ENCODE measurements at places on chromosomes 4 and X.
A peak's percentile ranks its signal among the peaks of the same experiment; 100 is the strongest.

DNA sequence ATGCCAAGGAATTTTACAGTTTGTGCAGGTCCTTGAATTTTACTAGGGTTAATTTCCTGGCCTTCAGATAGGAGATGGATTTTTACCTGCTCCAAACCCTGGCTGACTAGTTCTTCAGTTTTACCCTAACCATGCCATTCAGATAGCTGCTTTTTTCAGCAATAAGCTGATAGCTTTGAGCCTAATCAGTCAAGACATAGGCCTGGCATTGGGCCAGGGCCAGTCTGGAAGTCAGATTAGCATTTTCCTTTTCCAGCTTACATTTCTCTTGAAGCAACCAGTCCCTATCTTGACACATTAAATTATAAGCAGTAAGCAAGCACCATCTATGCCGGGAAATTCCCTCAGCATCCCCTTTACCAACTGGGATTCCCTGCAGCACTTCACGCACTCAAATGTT, 177.1 kb downstream of the ADGRA3 start:
- no peak for DNase-seq

GRCh38 chr4:108763226-108763593, 357 bp upstream of the ETNPPL start:
- DNase-seq, result no peak

DNA sequence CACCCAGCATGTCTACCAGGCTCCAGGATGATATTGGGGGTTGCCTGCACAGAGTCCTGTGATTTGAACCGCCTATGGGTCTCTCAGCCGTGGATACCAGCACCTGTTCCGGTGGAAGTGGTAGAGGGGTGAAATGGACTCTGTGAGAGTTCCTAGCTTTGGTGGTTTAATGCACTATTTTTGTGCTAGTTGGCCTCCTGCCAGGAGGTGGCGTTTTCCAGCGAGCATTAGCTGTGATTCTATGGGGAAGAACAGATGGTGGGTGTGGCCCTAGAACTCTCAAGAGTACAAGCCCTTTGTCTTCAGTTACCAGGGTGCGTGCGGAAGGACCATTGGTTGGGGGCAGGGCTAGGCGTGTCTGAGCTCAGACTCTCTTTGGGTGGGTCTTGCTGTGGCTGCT, 316.9 kb upstream of the AMOT start:
- no peak for DNase-seq

GRCh38 chr4:82429728-82430192, 502 bp downstream of the HNRNPDL start:
- no peak for DNase-seq

GRCh38 chrX:14902537-14902936, 29.3 kb downstream of the MOSPD2 start:
- no peak for DNase-seq

- peak; percentile 69 for DNase-seq
These were observed 286.6 kb downstream of the BMPR1B start for GRCh38 chr4:95044324-95044837.

DNA sequence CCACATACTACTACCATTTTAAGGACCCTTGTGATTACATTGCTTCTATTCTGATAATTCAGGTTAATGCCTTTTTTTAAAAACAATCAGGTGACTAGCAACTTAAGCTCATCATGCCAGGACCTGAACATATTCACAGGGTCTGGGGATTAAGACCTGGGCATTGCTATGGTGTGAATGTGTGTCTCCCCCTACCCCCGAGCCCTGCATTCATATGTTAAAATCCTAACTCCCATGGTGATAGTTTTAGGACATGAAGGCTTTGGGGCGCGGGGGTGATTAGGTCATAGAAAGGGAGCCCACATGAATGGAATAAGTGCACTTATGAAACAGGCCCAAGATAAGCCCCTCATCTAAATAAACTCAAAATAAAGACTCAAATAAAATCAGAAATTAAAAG, 734.4 kb upstream of the PABPC4L start:
- no peak for DNase-seq

DNA sequence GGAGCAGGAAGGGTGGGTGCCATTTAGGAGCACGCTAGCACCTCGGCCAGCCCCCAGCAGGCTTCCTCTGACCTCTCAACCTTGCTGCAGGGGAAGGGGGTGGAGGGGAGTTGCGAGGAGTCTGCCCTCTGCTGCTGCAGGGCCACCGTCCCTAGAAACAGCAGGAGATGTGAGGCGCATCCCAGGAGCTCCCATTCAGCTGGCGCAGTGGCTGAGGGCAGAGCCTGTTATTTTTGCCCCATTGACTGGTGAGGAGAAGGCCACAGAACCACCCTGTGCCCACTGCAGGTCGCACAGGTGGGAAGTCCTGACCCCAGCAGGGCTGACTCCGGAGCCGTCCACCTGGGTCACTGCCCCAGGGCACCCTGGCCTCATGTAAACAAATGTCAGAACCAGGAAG, 8.0 kb downstream of the PDE6B start:
- DNase-seq, result no peak

DNA sequence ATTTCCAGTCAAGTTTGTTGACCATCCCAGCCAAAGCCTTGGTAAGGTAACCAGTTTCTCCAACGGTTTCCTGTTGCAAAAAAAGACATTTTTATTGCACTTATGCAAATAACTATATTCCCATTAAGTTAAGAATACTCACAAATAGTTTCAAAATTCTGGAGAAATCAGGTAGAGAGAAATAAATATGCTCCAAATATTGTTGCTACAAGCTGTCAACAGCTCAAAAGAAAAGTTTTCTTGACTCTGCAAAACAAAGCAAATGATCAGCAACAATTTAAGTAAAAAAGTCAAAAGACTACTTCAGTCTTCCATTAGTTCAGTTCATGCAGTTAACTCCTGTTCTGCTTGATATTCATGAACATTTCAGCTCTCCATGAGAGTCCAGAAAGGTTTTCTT, 49.0 kb upstream of the UGT8 start:
- no peak for DNase-seq

DNA sequence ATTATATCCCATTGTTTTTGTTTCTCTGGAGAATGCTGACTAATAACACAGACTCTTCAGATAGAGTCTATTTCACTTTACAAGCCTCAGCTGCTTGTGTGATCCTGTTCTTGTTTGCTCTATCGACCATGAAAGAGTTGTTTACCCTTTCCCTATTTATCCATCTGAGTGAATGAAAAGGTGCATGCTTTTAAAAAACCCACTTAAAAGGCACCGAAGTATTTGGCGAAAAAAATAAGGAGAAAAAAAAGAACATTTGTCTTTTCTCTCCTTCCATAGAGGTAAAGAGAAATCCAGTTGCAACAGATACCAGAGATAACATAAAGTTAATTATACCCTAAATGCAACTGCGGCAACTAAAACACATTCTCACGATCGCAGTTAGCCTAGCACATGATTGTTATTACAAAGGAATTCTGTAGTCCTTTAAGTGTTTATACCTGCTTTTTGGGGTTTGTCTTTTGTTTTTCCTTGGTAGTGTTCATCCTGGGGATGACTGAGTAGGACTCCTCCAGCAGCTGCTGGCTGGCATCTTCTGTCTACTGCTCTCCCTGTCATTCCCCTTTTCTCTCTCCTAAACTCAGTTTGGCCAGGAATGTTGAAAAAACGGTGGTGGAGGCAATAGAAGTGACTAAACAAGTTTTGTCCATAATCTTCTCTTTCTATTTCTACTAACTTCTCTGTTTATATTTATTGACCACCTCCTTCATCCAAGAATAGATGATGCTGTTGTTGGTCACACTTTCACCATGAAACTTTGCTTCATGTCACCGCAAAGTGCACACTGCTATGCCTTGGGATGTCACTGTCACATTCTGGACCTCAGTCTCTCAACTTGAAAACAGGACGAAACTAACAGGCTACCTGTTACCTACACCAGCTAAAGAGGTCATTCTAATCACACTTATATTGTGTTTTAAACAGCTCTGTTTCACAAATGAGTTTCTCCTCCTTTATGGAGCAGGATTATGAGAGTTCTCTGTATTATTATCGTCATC, 41.9 kb upstream of the FRAS1 start:
- DNase-seq, result no peak

- no peak for DNase-seq
These were observed 395.0 kb downstream of the DTHD1 start for GRCh38 chr4:36676139-36677050.

DNA sequence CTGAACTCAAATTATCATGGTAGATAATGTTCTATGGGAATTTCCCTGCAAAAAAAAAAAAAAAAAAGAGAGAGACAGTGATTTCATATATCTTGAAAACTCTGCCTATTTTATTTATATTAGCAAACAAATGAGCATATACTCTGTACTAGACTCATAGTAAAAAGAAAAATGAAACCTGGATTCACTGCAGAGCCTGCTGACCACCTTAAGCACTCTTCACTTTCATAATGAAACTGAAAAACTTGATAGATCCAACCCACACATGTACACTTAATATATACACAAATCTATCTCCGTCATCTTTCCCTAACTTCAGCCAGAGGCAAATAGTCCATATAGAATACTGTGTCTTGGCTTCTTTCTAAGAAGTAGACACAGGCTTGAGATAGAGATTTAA, 226.1 kb upstream of the KCNIP4 start:
- no peak for DNase-seq

DNA sequence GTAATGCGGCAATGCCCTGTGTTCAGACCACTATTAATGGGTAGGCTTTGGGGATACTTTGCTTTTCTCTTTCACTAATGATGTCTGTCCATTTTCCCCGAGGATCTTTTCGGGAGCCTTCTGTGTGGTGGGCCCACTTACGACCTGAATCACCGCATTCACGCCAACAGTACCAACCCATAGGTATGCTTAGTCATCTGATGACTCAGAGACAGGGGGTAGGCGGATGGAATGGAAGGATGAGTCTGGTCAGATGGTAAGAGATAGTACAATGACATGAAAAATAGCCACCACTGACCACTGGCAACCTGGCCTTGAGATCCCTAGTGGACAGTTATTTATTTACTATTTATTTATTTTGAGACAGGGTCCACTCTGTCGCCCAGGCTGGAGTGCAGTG, 76.0 kb upstream of the DHRSX start:
- no peak for DNase-seq

GRCh38 chr4:39792529-39792928, 94.6 kb downstream of the UBE2K start:
- DNase-seq, result no peak

DNA sequence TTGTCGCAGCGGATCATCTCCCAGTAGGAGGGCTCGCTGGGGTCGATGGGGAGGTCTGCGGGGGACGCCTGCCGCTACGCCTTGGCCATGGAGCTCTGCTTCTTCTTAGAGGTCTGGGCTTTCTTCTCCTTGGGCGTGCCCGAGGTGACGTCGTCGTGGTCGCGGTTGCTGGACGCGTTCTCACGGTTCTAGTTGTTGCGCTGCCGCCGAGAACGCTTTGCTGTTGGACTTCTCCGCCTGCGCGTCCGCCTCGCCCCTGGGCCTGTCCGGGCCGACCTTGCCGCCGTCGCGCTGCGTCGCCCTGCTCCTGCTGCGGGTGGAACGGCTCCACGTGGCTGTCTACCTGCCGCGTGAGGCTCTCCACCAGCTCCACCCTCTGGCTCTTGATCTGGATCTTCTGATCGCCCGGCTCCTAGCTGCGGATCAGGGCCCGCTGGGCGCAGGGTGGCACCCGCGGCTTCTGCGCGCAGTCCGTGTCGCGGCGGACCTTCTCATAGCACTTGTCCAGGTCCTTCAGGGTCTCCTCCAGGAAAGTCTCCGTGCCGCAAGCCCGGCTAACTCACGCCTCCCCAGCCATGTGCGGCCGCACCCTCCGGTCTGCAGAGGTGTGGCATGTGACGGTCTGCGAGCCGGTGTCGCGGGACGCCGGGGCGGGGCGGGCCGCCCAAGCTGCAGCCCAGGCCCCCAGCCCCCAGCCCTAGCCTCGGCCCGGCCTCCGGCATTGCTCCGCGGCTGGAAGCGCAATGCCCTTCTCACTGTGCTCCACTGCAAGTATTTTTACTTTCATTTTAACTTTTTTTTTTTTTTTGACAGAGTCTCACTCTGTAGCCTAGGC, 40.5 kb upstream of the OGT start:
- DNase-seq, result no peak

GRCh38 chr4:11931266-11931820, 502.6 kb upstream of the HS3ST1 start:
- DNase-seq, result no peak

DNA sequence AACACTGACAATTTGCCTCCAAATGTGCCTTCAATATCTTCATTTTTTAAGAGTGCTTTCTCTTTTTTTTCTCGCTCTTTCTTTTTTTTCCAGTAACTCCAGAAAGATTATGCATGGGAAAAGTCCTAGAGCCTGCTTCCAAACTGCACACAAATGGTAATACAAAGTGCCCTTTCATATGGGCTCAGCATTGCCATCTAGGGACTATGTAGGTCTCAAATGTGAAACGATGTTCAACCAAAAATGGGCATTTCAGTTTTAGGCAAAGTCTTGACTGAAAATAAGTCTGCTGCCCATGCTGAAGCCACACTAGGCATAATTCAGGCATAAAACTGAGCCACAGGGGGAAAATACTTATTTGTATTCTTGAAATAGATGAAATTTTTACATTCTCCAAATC, 65.6 kb downstream of the SYNPO2 start:
- DNase-seq, result no peak

GRCh38 chr4:75989846-75990528, 758 bp downstream of the SDAD1 start:
- no peak for DNase-seq

DNA sequence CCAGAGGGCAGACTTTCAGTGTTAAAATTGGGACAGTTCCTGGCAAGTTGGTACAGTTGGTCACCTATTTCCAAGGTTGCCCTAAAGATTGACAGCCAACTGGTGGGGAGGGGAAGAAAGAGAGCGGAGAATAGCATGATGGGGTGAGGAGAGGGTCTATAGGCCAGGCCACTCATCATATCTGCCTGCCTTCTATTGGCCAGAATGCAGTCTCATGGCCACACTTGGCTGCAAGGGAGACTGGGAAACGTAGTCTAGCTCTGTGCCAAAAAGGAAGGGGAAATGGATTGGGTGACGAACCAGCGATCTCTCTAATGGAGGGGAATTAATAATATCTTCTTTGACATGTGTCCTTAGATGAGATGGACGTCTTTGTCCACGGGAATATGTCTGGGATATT, 197.4 kb upstream of the ATP6AP2 start:
- DNase-seq, result no peak

DNA sequence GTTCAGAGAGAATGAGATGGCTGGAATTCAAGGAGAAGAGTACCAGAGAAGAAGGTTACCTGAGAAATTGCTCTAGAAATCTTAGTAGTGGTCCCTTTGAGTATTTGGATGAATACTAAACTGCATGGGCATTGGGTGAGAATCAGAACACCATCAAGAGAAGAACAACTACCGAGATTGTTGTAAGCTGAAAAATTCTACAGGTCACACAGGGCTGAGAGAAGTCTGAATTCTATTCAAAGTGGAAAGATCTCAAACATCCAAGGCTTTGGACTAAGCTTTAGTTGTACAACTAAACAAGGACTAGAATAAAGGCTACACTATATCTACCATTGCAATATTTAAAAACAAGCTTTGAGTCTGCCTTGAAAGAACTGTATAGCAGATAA, 40.8 kb downstream of the LRBA start:
- no peak for DNase-seq

GRCh38 chr4:55372259-55372658, 23.5 kb upstream of the TMEM165 start:
- DNase-seq, result no peak

GRCh38 chr4:166049036-166049435, 176.0 kb downstream of the TLL1 start:
- DNase-seq, result no peak

Measured in spinal cord (tissue), 10 donors.